Germinal center (tissue), 1 donor: ENCODE measurements at places on chromosomes 3 and 15.

GRCh38 chr3:169077394-169077906, 586.1 kb downstream of the MECOM start:
- no peak for DNase-seq

- no peak for DNase-seq
Observed at GRCh38 chr3:114294940-114295480, 1.2 kb downstream of the TIGIT start.

- no peak for DNase-seq
Observed at GRCh38 chr3:197302696-197303341, 4.4 kb upstream of the DLG1 start.

DNA sequence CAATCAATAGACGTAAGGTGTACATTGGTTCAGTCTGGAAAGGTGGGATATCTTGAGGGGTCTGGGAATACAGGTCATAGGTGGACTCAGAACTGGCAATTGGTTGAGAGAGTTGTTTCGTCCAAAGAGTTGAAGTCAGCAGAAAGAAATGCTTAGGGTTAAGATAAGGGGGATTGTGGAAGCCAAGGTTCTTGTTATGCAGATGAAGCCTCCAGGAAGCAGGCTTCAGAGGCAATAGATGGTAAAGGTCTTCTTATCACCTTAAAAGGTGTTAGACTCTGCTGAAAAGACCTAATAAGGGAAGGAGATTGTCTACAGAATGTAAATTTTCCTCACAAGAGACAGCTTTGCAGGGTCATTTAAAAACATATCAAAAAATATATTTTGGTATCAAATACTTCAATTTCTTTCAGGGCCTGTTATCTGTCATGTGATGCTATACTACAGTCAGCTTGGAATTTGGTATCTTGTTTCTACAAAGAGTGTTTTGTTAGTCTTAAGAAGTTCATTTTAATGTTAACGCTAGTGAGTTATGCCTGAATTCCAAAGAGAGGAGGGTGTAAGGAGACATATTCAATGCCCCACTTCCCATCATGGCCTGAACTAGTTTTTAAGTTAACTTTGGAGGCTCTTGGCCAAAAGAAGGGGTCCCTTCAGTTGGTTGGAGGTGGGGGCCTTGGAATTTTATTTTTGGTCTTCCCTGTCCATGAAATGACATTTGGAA, 378.2 kb upstream of the ROBO2 start:
- no peak for DNase-seq

DNA sequence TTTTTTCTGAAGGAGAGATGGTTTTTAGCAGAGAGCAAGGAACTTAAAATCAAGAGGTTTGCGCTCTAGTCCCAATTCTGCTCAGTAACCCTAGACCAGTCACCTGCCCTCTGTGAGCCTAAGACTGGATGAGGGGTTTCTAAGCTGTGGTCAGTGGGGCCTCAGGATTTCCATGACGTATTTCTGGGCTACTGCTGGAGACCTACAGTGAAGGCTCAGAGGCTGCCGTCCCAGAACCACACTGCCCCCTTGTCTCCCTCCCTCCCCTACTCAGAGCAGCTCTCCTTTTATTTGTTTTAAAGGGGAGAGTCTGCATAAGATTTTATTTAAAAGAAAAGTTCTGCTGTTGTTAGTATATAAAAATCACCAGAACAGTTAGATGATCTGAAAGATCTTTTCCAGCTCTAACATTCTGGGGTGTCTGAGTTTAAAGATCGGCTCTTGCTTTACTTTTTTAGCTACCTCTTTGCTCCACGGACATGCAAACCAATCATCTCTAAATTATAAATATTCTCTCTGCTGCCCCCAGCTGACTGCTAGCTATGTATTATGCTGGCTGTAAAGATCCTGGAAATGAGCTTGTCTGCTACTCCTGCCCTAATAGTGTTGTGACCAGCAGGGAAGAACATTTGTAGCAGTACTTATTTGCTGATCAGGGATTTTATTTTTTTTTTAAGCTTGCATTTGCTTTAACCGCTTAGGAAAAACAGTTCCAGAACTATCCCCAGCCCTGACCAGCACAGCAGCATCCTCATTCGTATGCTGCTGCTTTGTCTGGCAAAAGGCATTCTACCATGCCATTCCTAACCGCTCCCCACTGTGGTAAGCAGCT, 28.6 kb upstream of the NDUFB4 start:
- DNase-seq, result no peak

GRCh38 chr3:189737071-189737470, 105.9 kb downstream of the TP63 start:
- no peak for DNase-seq

DNA sequence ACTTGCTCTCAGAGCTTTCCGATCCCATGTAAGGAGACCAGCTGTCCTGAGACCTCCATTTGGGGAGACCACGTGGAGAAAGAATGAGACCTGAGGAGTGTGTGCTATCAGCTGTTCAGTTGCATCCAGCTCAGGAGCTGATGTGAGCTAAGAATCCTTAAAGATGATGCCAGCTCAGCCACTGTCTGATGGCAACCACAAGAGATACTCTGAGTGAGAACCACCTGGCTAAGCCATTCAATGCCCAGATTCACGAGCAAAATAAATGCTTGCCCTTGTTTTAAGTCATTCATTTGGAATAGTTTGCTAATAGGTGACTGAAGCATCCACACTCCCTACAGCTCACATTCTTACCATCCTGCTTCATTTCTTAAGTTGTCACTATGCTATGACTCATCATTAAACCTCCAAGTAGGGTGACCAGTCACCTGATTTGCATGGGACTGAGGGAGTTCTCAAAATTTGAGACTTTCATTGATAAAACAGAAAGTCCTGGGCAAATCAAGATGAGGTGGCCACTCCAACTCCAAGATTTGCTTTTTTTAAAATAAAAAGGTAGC, 56.4 kb downstream of the SPTSSB start:
- DNase-seq, result no peak

- no peak for DNase-seq
Observed at GRCh38 chr3:23439080-23439479, 236.0 kb downstream of the UBE2E2 start.

- no peak for DNase-seq
Observed at GRCh38 chr3:45911511-45912226, 25.3 kb downstream of the CCR9 start.

DNA sequence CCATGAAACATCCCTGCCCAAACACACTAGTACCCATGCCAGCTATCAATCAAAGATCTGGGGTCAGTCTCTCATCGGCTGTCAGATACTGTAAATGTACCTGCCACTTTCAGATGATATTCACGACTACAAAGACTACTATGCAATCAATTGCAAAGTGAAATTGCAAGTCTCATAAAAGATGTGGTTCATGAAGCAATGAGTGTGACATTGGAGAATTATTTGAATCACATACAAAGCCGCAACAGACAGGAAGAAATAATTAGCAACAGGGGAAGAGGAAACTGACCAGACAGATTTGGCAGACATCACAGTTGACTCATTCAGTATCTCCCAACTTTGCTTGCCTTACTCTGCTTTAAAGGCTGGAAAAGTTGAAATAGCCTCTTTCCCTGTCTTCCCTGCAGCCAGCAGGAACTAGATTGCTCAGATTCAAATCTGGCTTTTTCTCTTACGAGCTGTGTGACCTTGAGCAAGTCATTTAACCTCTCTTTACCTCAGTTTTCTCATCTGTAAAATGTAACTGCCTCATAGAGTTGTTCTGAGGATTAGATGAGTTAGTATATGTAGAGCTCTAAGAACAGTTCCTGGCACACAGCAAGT, 95.7 kb upstream of the C3orf80 start:
- DNase-seq, result no peak

DNA sequence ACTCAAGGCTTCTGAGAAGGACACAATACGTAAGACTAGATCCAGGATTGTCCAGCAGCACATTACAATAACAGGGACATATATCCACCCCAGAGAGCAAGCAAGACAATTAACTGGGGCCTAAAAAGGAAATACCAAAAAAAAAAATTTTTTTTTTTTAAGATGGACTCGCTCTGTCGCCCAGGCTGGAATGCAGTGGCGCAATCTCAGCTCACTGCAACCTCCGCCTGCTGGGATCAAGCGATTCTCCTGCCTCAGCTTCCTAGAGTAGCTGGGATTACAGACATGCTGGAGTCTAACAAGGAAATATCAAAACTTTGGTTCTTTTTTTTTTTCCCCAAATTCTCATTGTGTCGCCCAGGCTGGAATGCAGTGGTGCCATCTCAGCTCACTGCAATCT, 28.8 kb upstream of the IMPDH2 start:
- no peak for DNase-seq

GRCh38 chr3:11165476-11165875, 11.2 kb downstream of the HRH1 start:
- no peak for DNase-seq
